ENCODE measurements at places on chromosomes 6 and 20. TPM values are rescaled to one million over a fixed set of nuclear protein-coding genes. Genes with fewer than 3 reads are reported as not detected.

The SIRPB1 gene
- 1.0 TPM for total RNA-seq

The TRAM2 gene
- total RNA-seq = 113 TPM

The SPATA25 gene
- 0.75 TPM for total RNA-seq

The BCLAF1 gene
- 116 TPM for total RNA-seq

The CST4 gene
- not detected for total RNA-seq

The METTL24 gene
- total RNA-seq = not detected

The C20orf204 gene
- 1.9 TPM for total RNA-seq

The CLVS2 gene
- under 0.01 TPM for total RNA-seq

The LPA gene
- total RNA-seq = not detected

The CST1 gene
- total RNA-seq = 0.38 TPM

The C20orf202 gene
- total RNA-seq = not detected

The C6orf136 gene
- 1.6 TPM for total RNA-seq

The DPPA5 gene
- total RNA-seq = not detected

The LAMP5 gene
- total RNA-seq = not detected
